Fibroblast of skin of back (primary cell): ENCODE measurements at places on chromosomes 1 and 21.

GRCh38 chr1:109484519-109484975, 842 bp downstream of the ATXN7L2 start:
- no peak for DNase-seq

DNA sequence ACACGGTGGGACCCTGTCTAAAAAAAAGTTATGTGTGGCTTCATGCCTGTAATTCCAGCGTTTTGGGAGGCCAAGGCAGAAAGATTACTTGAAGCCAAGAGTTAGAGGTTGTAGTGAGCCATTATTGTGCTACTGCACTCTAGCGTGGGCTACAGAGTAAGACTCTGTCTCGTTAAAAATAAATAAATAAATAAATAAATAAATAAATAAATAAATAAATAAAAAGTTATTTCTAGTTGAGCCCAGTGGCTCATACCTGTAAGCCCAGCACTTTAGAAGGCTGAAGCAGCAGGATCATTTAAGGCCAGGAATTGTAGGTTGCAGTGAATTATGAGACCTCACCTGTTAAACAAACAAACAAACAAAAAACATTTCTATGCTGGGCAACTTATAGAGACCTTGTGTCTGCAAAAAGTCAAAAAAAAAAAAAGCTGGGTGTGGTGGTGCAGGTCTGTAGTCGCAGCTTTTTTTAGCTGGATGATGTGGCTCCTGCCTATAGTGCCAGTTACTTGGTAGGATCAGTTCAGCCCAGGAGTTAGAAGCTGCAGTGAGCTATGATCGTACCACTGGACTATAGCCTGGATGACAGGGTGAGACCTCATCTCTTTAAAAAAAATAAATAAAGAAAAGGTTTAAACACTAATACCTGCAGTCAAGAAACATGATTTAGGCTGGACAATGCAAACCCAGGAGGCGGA, 25.6 kb downstream of the GON4L start:
- DNase-seq, result no peak

DNA sequence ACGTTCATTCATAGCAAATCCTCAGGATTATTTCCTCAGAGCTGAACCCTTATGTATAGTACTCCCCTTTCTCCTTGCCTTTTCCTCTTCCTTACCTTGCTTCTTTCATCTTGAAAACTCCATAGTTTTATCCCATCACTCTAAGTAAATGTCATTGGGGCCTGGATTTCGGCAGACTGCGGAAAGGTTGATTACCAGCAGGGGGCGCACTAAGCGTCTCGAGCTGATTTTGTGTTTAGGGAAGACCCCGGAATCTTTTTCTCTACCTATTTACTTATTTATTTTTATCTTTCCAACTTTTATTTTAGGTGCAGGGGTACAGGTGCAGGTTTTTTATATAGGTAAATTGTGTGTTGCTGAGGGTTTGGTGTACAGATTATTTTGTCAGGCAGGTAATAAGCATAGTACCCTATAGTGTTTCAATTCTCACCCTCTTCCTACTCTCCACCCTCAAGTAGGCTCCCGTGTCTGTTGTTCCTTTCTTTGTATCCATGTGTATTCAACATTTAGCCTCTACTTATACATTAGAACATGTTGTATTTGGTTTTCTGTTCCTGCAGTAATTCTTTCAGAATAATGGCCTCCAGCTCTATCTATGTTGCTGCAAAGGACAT, 11.4 kb upstream of the MTARC1 start:
- DNase-seq, result peak; percentile 12

DNA sequence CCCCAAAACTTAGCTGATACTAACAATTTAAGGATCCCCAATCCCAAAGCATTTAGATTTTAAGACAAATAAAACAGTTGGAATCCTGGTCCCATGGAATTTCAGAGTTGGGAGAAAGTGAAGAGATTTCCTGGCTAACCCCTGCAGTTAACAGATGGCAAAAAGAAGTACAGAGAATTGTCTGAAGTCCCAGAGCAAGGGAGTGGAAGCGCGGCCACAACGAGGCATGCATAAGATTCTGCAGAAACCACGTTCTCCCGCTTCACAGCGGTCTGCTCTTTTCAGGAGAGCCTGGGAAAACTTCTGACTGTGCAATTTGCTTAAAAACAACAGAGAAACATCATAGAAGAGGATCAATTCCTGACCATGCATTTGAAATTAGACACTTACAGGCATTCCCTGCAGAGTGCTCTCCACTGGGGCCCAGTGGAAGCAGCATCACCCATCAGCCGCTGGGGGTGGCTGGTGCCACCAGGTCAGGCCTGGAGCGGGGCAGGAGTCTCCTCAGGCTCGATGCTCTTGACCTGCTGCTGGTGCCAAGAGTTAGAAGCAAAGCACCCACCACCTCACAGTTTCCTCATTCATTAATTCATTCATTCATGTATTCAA, 226.7 kb upstream of the POU3F1 start:
- no peak for DNase-seq

DNA sequence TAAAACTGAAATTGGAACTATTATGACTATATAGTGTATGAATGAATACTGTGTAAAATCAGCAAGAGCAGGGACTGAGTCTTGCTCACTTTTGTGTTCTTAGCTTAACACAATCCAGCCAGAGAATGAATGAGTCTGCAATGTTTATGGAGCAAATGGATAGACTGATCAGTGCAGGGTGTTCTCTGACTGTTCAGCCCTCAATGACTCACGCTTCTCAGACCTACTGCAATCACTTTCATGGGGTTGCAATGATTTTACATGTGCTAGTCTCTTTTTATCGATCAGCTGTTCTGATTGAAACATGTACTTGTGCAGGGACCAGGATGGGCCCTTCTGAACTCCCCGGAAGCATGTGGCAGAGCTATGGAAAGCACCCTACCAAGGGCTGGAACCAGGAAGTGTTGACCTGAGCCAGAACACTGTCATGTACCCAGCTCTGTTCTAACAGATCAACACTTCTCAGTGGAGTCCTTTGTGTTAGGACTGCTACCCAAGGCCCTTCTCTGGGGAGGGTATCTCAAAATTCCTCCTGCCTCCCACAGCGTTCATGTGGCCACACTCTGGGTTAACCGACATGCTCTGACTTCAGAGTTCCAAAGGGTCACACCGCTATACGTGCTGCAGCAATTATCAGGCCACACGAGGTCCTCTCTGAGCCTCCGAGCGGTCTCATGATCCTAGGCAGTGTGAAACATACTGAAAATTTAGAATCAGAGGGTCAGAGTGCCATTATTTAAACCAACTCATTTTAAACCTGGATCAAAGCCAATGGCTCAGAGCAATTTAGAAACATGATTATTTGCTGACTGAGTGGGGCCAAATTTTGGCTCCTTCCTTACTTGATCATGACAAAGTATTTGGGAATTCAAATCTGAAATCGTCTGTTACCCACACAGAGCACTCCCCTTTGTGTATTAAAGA, 35.2 kb downstream of the GRIK1 start:
- peak; percentile 67 for DNase-seq

DNA sequence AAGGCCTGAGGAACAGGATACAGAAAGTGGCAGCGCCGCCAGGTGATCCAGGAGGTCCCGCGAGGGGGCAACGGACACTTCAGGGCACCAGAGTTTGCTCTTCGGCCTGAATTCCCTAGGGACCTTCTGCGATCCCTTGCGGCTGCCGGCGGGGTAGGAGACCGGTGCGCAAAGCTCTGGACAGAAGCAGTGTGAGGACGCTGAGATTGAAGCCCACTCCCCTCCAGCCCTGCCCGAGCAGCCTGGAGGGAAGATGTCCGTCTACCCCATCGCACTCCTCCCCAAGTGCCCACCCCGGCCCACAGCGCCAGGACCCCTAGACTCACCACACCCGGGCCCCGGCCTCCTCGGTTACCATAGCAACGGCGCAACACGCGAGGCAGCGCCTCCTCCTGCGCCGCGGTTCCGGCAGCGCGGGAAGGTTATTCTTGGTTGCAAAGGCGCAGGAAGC, at the start of gene ANKRD45:
TSS of gene ANKRD45 (minus strand) at position 361 of the 451 bp plus-strand sequence. CDS start 10,433 bp downstream, outside the sequence.
- peak; percentile 46 for DNase-seq

- DNase-seq, result no peak
Measured at GRCh38 chr1:9452516-9453140, 86.6 kb upstream of the SLC25A33 start.

DNA sequence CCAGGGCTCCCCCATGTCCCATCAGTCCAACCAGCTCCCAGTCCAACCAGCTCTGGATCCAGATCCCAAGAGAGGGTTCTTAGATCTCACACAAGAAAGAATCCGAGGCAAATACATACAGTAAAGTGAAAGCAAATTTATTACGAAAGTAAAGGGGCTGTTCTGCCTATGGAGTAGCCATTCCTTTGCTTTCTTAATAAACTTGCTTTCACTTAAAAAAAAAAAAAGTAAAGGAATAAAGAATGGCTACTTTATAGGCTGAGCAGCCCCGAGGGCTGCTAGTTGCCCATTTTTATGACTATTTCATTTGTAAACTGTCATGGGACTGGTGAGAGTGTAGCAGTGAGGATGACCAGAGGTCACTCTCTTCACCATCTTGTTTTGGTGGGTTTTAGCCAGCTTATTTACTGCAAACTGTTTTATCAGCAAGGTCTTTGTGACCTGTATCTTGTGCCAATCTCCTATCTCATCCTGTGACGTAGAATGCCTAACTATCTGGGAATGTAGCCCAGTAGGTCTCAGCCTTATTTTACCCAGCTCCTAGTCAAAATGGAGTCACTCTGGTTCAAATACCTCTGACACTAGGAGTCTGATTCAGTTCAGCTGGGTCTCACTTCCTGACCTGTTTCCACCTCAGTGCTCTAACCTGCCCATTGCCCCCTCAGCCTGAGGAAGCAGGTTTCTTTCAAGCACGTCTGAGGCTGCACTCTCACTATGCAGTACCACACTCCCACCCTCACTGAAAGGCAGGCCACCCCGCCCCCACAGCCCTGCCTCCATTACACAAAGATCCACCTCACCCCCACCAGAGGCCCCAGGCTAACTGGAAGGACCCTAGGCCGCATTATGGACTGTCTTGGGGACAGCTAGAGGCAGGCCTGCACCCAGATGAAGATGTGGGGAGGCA, 26.5 kb upstream of the ATP2B4 start:
- DNase-seq, result no peak

DNA sequence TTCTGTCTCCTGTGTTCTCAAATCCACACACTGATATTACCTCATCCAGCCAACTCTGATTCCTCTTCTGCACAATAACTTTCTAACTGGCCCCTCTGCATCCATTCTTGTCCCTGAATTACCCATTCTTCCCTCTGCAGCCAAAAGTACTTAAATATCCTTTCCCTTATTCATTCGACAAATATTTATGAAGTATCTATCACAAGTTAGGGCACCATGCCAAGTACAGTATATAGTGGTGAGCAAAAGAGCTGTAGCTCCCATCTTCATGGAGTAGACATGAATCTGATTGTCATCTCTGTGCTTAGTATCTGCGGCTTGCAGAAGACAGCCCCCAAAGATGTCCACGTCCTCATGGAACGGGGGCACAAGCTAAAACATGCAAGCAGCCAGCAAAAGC, 316.8 kb downstream of the SETD4 start:
- DNase-seq, result peak; percentile 78

- no peak for DNase-seq
Measured at GRCh38 chr1:13892671-13893325, 192.8 kb downstream of the PRDM2 start.

GRCh38 chr1:64811131-64811530, 66.3 kb downstream of the RAVER2 start:
- no peak for DNase-seq

DNA sequence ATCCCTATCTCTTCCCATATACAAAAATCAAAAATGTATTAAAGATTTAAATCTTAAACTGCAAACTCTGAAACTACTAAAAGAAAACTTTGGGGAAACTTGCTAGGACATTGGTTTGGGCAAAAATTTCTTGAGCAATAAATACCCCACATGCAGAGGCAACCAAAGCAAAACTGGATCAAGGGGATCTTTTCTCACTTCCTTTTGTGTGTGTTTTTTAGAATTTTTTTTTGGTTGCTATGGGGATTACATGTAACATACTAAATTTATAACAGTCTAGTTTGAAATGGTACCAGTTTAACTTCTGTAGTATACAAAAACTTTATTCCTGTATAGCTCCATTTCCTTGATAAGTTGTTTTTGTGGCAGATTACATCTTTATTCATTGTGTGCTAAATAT, 16.8 kb downstream of the MAST2 start:
- no peak for DNase-seq

DNA sequence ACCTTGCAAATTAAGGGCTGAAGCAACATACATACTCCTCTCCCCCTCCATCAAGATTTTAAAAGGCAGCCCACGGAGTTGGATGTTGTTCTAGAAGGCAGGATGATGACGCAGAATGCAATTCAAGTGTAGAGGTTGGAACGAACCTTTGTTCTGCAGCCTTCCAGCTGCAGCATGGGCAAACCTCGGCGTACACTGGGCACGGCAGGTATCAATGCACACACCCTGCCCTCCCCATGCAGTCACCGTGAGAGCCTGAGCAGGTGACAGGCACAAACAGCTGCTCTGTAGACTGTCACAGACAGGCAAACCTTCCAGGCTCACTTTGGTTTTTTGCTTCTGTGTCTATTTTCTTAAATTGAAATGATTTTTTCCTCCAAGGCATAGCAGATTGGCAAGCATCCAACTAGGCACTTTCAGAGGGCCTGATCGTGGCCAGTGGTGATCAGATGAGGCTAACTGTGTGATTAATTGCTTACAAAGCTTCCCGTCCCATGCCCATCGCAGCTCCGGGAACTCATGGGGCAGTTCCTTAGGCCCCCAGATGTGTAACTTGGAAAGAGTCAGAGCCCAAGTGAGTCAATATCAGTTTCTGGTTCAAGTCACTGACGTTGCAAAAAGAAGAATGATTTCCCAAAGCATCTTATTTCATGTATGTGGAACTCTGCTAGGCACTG, 82.3 kb downstream of the ITPKB start:
- peak; percentile 42 for DNase-seq

DNA sequence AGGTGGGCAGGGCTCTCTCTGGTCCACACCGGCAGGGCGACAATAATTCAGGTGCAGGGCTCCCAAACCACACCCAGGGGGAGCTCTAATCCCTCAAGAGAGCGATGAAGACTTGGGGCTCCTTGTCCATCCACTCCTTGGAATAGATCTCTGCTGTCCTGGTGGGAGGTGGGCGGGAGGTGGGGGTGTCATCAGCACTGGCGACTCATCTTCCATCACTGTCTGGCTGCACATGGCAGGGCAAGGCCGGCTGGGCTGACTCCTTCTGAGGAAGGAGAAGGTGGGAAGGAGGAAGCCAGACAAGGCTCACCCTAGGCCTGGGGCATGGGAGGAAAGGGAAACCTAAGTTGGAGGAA, 29.3 kb downstream of the TNNT2 start:
- DNase-seq, result peak; percentile 56

DNA sequence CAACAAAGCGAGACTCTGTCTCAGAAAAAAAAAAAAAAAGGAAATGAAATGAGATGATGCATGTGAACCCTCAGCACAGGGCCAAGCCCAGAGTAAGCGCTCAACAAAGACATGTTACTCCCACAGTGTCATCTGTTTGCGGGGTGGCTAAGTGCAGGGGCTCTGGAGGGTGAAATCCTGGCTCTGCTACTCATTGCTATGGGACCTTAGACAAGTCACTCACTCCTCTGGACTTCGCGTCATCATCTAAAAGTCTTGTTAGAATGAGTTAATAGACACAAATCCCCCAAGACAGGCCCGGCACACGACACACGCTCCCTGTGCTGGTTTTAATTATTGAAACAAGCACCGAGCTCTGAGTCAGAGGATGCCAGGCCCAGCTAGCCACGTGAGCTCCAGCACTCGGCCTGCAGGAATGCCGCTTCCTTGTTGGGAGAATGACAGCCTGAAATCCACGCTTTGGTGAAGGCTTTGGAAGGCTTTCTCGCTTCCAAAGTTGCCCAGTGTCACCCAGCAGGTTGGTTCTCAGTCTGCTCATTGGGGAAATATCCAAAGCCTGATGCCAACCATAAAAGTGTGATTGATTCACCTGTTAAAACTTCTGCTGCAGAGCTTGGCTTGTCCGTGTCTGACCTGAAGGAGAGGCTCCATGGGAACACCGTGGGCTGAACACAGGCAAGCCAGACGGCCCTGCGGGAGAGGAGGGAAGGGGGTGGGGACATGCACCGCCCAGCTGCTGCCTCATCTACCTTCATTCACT, 36.7 kb upstream of the TARDBP start:
- DNase-seq, result peak; percentile 93
